AG09309 (cell line): ENCODE measurements at places on chromosomes 6 and 20.

DNA sequence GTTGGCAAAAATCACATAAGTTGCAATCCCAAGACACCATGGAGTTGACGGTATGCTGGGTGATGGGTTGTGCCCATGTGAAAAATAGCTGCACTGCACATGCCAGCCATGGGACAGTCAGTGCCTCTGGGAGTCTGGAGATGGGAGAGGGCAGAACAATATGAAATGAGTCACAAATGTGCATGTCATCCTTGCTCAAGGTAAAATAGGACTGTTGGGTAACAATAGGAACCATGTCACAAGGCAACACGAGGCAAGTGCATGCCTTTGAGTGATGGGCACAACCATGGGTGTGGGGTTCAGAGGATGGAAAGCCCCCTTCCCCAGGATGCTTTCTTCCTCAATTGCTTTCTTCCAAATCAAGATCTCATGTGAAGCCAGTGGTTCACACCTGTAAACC, 70.5 kb upstream of the PIM1 start:
- DNase-seq, result no peak

DNA sequence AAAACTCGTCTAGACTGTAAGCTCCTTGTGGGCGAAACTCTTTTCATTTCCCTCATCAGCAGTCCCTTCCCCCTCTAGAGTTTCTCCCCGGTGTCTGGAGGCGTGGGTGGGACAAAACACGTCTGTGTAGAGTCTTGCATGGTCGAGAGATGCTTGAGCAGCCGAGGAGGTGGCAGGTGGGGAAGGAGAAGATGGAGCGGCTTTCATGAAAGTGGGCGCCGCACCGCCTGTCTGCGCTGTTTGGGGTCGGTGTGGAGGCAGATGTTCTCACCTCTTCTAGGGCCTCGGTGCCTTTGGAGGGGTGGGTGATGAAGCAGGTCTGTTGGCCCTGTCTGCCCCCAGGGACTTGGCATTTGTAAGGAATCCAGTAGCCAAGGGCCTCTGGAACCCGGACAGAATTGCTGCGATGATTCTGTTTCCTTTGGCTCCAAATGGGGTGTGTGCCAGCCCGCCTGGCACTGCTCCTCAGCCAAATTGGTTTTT, 1.2 kb downstream of the BRPF3 start:
- DNase-seq, result no peak

- DNase-seq, result no peak
Observed at GRCh38 chr20:61260905-61261304, 8.8 kb downstream of the CDH4 start.

GRCh38 chr6:41071501-41071922, 644 bp downstream of the OARD1 start:
- no peak for DNase-seq

GRCh38 chr6:125287718-125288117, 14.0 kb downstream of the HDDC2 start:
- no peak for DNase-seq

- DNase-seq, result no peak
Observed at GRCh38 chr20:2163757-2164156, 62.1 kb downstream of the STK35 start.

DNA sequence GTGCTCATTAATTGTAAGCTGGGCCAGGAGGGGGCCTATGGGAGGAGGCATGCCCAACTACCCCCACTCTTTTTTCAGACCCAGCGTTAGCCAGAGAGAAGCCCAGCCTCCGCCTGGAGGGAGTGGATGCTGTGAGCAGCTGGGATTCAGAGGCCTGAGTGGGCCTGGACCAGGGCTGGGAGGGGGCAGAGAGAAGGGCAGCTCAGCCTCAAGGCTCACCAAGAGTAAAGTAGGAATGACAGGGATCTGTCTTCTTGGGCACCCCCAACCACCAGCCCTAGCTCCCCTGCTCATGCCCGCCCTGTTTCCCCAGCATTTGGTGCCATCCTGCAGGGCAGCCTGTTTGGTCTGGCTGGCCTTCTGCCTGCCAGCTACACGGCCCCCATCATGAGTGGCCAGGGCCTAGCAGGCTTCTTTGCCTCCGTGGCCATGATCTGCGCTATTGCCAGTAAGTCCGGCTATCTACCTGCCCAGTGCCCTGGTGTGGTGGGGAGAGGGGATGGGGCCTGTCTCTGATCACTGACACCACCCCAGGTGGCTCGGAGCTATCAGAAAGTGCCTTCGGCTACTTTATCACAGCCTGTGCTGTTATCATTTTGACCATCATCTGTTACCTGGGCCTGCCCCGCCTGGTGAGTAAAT, 6.8 kb downstream of the SLC29A1 start:
- DNase-seq, result no peak

DNA sequence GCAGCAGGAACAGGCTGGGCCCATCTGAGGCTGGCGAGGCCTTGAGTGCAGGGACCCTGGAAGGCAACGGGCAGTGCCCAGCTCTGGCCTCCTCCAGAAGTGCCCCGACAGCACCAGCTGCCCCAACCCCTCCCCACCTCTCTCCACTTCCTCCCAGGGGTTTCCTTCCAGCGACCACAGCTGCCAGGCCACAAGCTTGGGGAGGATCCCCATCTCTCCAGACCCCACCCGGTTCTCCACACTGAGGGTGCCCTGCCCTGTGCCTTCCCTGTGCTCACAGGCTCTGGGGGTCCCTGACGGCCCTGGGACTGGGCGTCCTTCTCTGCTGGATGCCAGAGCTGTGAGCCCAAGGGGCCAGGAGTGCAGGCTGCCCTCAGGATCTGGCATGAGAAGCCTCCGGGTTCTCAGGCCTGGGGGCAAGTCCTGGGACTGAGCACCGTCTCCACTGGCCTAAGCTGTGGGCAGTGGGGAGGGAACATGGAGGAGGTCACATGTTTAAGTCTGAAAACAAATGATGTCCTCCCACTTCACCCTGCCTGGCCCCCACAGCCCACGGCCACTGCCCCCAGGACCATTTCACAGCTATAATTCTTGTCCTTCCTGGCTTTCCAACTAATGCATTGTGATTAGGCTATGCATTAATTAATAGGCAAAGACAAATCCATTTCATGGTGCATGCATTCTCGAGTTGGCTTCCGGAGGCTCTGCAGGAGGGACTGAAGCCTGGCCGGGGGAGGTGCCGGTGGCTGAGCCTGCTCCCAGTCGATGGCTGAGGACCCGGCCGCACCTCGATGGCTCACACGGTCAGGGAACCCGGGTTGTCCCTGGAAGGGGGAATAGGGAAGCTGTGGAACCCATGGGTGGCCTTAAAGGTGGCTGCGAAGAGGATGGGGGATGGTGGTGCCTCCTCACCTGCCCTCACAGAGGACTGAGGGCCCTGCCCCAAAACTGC, 24.4 kb downstream of the BHLHE23 start:
- DNase-seq, result no peak

DNA sequence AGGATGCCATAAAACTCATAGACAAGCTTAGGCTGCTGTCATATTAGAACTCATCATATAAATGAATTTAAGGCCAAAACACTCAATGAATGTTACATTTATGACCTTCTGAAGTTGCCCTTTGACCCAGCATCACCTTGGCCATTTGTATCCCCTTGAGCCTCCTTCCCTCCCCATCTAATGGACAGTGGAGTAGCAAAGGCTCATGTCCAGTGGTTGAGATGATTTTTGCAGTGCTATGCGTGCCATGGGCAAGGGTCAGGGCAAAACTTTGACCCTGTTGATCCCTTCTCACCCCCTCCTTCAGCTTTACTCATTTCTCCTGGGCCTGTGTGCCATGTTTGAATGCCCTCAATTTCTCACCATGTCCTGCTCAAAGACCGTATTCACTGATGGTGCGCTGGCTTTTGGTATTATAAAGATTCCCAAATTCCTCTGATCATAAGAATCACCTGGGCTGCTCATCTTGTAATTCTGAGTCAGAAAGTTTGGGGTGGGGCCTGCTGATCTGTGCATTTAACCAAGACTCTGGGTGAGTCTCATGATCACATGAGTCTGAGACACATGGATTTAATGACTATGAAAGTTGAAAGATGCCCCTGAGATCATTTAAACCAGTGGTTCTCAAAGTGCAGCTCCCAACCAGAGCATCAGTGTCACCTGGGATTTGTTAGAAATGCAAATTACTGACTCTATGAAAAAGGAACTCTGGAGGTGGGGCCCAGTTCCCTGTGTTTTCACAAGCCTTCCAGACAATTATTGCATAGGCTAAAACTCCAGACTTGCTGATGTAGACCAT, 57.5 kb upstream of the IL20RA start:
- DNase-seq, result no peak

GRCh38 chr6:91761621-91762020, 1174.7 kb upstream of the MAP3K7 start:
- no peak for DNase-seq

DNA sequence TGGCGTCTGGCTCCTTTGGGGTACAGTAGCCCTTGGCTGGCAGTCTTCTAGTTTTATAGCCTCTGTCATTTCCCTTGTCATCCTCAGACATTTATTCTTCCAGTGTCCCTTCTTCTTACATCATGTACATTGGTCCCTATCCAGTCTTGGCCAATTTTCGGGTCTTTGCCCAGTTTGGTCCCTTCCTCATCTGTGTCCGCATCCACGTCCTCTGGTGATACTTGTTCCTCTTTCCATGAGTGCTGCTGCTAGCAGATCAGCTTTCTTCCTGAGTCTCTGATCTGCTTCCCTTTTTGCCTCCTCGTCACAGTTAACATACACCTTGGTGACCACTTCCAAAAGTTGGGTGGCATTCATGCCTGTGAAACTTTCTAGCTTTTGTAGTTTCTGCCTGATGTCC, 86.2 kb upstream of the GPR6 start:
- DNase-seq, result no peak

- DNase-seq, result no peak
Observed at GRCh38 chr6:159456349-159456748, 236.7 kb downstream of the SOD2 start.

DNA sequence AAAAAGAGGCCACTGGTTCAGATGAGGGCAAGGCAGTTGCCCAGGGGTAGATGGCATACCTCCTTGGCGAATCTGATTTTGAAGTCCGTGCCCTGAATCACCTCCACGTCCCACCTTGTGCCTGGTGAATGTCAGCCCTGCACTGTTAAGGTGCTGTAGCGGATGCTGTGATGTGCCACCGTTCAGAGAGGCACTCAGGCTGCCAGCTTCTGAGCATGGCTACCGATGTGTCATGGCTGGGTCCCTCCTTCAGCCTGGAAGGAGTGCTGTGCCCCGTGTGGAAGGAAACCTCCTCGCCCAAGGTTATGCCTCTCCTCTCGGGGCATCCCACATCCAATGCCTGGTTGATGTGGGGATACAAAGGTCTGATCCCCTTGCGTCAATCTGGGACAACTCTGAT, 43.6 kb downstream of the UST start:
- no peak for DNase-seq

- no peak for DNase-seq
Observed at GRCh38 chr6:147201885-147202515, 2.2 kb upstream of the STXBP5 start.

- no peak for DNase-seq
Observed at GRCh38 chr6:25769983-25770382, 15.4 kb downstream of the SLC17A4 start.

- DNase-seq, result no peak
Observed at GRCh38 chr6:43505718-43506117, 4.4 kb downstream of the LRRC73 start.

GRCh38 chr20:10476319-10476724, 41.2 kb downstream of the SLX4IP start:
- no peak for DNase-seq

- DNase-seq, result no peak
Observed at GRCh38 chr6:165986311-165986913, 181.2 kb downstream of the TBXT start.

GRCh38 chr6:14028631-14029030, 88.9 kb upstream of the CD83 start:
- DNase-seq, result no peak

DNA sequence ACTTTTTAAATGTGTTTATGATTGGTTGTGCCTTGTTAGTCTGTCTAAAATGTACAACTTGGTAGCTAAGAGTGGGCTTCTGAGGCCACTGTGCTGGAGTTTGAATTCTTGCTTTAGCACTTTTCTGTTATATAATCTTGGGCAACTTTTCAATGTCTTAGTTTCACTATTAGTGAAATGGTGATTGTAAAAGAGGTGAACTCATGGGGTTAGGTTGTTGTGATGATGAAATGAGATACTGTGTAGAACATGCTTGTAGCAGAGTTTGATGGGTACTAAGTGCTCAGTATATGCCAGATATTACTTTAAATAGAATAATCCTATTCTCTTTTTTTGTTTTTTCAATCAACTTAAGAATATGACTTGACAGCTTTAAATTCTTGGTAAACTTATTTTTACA, 624.7 kb downstream of the CD109 start:
- no peak for DNase-seq

GRCh38 chr6:23823421-23823820, 302.6 kb upstream of the NRSN1 start:
- no peak for DNase-seq

- peak; percentile 46 for DNase-seq
Observed at GRCh38 chr6:7401075-7401474, 11.5 kb downstream of the RIOK1 start.

GRCh38 chr6:107707346-107708275, 116.5 kb downstream of the SCML4 start:
- no peak for DNase-seq

DNA sequence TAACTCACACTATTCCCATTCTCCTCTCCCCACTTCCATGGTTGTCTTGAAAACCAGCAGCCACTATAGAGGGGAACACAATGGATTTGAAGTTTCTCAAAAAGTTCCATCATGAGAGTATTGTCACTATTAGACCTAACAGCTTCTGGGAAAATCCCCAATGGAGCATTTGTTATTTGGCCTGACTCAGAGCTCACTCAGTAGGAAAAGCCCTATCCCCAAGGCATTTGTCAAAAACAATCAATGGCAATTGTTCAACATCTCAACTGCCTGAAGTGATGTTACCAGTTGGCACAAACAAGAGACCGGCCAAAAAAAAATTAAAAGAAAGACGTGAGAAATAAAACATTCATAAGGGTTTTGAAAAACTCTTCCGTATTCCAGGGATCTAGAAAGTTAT, 98.8 kb downstream of the MYLK4 start:
- DNase-seq, result no peak

DNA sequence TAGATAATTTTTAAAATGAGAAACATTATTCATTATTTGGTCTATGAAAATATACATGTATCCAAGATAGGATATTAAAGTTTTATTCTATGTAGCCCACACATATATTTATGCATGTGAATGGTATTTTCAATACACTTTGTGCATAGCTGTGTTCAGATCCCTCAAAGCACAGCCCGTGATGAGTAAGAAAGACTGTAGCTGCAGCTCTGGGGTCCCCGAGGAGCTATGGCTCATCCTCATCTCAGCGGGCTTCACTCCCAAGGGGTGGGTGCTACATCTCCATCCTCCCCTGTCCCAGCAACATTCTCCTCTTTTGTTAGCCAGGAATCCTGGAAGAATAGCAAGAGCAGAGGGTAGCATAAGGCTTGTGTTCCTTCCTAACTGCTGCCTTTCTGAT, 130.8 kb downstream of the SAMD5 start:
- DNase-seq, result no peak

DNA sequence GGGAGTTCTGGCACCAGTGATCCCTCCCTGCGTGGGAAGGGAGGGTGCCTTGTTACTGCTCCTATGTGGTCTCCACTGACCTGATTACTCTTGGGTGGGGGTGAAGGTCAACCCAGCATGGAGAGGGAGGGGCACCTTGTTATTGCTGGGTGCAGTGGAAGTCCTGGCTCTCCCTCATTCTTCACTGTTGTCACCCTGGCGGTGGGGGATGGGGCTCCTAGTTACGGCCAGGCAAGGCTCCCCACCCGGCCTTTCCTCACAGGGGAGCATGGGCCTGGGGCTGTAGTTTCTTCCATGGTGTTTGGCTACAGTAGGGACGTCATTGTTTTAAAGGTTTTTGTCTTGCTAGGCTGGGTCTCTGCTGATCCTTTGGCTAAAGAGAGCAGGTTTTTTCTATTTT, 40.8 kb downstream of the PACSIN1 start:
- no peak for DNase-seq
